COLO829 (cell line): ENCODE measurements at places on chromosomes 7 and 10.

DNA sequence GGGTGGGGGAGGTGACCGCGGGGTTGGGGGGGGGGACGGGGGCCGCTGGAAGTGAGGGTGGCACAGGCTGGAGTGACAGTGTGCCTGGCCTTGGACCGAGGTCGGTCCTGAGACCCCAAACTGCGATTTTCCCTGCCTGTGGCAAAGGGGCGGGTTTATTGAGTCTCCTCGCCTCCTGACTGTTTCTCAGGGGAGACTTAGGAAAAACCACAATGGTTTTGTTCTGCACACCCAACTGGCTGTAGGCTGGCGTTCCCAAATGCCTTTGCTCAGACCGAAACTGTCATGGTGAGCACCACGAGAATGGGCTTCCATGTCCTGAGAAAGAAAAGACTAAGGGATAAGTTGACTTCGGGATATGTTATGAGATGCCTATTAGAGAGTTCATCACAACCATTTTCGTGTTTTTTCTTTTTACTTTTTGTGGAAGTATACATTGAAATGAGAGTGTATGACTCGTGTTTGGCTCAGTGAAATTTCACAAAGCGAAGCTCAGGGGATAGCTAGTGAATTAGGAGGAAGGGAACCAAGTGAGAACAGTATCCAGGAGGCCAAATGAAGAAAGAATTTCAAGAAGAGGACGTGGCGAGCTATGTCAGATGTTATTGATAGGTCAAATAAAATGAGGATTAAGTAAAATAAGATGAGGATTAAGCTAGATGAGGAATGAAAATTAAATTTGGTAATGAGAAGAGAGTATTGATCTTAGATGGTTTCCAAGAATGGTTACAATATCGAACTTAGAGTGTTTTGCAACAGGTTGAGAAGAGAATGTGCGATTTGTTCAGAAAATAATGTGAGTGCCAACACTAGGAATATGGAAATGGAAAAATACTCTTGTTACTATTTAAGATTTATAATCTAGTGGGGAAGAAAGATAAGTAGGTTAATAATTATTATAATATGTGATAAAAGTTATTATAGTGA is 918 bp downstream of the NET1 start:
- peak; percentile 16 for DNase-seq

- no peak for DNase-seq
Observed at GRCh38 chr10:21314906-21315644, 210.4 kb downstream of the SKIDA1 start.

GRCh38 chr7:66099551-66100407 is 14.9 kb upstream of the CRCP start:
- peak; percentile 36 for DNase-seq

GRCh38 chr10:33386926-33387325 is 52.5 kb upstream of the NRP1 start:
- no peak for DNase-seq

DNA sequence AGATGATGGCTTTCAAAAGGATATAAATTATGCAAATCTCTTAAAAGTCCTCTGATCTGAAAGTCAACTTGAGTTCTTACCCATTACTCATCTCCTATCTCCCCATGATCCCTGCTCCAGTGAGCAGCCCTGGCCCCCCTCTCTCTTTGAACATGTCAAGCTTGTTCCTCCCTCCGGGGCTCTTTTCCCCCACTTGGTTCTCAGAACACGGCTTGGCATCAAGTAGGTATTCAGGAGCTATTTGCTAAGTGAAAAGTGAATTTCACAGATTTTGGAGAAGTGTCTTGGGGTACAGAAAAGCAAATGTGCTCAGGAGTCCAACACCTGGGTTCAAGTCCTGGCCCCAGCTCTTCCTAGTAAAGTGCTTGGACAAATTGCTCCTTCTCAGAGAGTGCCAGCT is 98.3 kb upstream of the CTBP2 start:
- DNase-seq: no peak

GRCh38 chr10:63675171-63675570 is 154.0 kb downstream of the REEP3 start:
- no peak for DNase-seq

DNA sequence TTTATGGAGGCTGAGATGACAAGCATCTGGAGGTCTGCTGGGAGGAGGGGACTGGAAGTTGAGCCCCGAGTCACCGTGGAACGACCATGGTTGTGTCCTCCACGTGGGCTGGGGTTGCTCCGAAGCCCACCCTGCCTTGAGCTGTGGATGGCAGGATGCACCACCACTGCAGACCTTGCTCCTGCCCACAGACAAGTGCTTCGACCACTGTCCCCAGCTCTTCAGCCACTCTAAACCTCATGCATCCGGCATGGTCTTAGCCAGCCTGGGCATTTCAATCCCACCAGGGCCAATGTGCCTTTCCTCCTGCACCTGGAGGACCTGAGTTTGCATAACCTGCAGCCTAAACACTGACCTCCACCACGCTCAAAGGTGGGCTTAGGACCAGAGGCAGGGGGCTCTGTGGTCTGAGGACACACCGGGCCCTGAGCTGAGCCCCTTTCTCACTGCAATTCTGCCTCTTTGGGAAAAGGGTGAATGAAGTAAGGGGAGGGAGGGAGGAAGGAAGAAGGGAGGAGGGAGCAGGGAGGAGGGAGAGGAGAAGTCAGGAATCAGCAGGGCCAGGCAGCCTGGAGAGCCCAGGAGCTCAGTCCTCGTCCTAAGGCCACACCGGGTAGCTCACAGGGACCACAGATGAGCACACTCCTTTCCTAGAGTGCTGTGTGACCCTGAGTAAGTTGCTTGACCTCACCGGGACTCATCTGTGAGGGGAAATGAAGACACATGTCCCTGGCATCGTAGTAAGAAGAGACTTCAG is 44.8 kb upstream of the DNAAF5 start:
- DNase-seq: no peak

- DNase-seq: no peak
Observed at GRCh38 chr10:27643301-27643700, 102.3 kb downstream of the MKX start.

DNA sequence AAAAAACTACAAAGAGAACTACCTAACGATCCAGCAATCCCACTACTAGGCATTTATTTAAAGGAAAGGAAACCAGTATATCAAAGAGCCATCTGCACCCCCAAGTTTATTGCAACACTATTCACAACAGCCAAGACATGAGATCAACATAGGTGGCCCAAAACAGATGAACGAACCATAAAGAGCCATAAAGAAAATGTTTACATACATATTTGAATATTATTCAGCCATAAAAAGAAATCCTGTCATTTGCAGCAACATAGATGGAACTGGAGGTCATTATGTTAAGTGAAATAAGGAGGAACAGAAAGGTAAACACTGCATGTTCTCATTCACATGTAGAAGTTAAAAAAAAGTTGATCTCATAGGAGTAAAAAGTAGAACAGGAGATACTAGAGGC is 15.6 kb upstream of the SLC26A3 start:
- DNase-seq: no peak

- no peak for DNase-seq
Observed at GRCh38 chr10:14476006-14476405, 145.3 kb upstream of the FRMD4A start.

DNA sequence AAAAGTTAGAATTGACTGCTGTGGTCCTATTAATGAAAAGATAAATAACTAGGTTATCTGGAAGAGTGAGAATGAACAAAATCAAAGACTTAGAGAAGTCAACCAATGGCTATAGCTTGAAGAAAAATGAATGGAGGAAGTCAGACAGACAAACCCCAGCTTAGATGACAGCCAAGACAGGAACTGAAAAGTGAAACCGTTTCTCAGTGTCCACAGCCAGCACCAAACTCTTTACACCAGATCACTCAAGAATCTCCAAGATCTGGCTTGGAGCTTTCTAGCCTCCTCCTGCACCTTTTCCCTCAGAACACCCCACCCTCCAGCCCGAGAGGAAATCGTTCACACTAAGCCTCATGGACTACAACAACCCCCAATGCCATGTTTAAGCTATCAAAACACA is 167.0 kb downstream of the SFMBT2 start:
- DNase-seq: no peak

GRCh38 chr7:24572393-24572996 is 757 bp upstream of the PALS2 start:
- DNase-seq: peak; percentile 40

GRCh38 chr7:14242175-14242574 is 252.7 kb upstream of the ETV1 start:
- DNase-seq: no peak
